ENCODE measurements at places on chromosomes 6 and 20.
A peak's percentile ranks its signal among the peaks of the same experiment; 100 is the strongest.

- no peak for DNase-seq
Measured at GRCh38 chr6:167856999-167857660, 30.4 kb downstream of the AFDN start.

- no peak for DNase-seq
Measured at GRCh38 chr6:158086054-158086503, 82.0 kb downstream of the SERAC1 start.

DNA sequence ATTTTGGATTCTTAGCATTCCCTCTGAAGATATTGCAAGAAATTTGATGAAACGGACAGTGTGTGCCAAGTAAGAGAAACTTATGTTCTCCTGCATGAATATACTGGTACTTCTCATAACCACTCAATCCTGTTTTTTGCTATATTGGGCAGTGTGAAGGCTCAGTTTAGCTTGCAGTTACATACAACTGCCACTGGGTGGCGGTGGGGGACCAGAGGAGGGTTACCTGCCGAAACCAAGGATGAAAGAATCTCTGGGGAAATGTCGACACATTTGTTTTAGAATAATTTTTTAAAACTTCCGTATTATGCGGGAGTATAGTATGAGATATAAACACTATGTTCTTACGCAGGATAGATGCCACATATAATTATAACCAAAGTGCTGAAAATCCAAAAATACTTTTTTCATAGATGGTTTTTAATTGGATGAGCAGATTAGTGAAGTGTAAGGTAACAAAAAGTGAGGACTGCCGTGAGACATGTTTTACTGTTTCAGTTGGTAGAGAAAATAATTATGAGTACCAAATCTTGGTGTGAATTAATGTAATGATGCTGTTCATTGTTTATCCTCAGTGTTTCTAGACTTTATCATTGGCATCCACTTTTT lies 9.7 kb downstream of the TRMT11 start:
- peak; percentile 59 for DNase-seq

DNA sequence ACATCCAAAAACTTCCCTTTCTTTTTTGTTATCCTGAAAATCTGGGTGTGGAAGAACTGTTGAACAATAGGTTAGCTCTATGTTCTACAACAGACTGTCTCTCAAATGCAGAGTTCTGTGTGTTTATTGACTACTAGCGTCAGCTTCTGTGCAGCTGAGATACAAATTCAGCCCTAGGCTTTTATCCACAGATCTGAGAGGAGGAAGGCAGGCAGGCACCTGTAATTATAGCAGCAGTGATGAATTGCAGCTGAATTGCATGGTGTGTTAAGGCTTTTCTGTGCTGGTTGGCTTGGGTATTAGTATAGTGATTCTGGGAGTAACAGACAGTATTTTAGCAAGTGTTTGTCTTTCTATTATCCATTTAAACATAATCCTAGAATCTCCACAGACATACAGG lies 24.4 kb downstream of the GRIK2 start:
- DNase-seq: no peak

- no peak for DNase-seq
Measured at GRCh38 chr20:58260006-58260405, 31.6 kb upstream of the ANKRD60 start.

DNA sequence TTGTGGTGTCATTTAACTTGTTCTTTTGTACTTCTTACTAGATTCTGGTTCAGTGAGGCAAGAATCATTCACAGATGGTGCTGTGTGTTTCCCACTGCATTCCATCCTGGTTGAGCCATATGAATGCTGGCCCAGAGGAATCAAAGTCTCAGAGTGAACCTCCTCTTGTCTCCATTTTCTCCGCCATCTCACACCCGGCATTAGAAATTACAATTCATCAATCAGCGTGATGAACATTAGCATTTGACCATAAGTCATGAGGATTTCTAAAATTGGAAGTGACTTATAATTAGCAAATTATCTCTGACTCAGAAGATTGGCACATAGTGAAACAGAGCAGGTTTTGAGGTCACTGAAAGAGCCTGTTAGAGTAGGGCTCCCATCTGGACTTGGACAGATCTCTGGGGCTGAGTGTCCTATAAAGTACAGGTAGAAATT lies 25.2 kb downstream of the TNFAIP3 start:
- DNase-seq: peak; percentile 69

DNA sequence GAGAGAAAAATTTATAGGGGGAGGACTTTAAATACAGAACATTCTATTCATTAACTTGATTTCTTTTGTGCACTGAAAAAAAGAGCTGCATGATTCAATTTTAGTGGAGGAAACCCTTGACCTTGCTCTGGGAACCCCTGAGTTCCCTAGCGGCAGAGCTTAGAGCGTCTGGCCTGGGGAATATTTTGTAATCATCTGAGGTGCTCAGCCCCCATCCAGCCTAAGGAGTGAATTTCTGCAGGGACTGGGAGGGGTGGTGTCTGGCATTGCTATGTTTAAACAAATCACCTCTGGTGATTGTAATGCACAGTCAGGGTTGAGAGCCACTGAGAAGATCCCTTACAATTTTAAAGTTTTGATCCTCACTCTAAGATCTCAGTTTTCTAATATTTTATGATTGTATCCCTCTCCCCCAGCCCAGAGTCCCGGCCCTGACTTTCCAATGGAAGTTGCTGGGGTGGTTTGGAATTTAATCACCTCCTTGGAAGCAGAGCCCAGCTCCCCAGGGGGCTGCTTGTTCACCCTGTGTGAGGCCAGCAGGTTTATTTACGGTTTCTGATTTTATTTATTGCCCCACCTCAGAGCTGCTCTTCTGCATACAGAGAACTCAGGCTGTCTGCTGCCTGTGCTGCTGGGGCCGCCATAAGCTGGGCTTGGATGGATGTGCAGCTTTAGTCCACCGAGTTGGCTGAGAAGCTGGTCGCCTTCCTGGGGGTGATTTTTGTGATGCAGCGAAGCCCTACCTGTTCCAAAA lies 263.1 kb downstream of the LRFN2 start:
- DNase-seq: no peak

DNA sequence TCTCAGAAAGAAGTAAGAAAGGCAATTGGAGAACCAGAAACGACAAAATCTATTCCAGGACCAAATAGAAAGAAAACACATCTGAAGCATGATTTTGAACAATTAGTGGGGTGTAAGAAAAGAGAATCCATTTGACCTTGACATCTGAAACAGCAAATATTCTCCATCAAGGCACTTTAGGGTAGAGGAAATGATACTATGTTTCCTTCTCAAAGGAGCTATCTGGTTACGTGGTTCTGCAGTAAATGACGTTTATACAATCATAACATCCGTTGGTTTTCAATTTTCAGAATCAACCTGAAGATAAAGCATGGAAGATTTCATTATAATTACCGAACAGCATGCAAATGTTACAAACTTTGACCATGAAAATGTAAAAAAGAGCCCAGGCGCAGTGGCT lies 8.2 kb upstream of the SIGLEC1 start:
- no peak for DNase-seq

DNA sequence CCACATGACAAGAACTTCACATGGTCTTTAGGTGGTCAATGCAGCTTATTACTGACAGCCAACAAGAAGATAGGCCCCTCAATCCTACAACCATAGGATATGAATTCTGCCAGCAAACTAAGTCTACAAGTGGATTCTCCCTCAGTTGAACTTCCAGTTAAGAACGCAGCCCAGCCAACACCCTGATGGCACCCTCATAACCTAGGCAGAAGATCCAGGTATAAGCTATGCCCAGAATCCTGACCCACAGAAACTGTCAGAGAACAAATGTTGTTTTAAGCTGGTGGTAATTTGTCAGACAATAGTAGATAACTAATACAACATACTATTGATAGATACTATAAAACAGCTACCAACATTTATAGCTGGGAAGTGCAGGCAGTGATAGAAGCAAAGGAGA lies 38.8 kb downstream of the ATG5 start:
- DNase-seq: no peak

DNA sequence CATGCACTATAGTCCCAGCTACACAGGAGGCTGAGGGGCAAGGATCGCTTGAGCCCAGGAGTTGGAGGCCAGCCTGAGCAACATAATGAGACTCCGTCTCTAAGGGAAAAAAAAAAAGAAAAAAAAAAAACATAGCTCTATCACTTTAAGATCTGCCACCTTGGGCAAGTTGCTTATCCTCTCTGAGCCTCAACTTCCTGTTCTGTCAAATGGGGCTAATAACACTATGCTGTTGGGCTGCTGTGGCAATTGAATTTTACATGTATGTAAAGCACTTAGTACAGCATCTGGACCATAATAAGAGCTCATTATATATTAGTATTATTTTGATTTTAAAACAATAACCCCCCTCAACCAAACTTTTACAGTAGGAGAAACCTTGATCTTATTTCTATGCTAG lies 141.5 kb downstream of the ATXN1 start:
- no peak for DNase-seq

DNA sequence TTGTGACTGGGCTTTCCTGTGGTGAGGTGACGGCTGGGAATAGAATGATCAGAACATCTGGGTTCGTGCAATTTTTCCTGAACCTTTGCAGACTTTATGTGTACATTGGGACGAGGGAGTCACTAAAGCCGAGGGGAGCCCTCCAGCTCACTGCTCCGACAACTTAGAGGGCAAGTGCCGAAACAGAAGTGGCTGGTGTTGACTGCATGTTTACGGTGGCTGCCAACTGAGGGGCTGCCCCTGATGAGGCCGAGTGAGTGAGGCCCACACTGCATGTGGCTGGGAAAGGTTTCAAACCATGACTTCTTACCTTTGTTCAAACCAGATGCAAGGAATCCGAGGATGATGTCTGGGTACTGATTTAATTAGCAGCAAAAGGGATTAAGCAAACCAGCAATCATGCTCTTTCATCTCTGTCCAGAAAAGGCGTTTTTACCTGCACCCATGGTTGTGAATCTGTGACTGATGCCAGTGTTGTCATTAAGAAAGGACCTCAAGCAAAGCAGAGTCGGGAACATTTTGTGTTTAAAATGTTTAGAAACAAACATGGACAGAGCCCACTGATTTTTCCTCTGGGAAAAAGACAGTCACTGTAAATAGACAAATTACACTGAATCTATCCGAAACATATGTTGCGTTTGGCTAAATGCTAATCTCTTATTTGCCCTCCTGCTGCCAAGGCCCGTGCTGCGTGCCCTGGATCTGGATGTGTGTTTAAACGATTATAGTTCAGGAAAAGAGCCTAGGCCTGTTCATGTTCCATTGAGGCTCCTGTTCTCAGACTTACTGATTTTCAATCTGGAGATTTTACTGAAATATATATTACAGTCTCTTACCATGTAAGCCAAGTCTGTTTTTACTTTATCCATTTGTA lies 105.1 kb downstream of the UST start:
- DNase-seq: no peak

DNA sequence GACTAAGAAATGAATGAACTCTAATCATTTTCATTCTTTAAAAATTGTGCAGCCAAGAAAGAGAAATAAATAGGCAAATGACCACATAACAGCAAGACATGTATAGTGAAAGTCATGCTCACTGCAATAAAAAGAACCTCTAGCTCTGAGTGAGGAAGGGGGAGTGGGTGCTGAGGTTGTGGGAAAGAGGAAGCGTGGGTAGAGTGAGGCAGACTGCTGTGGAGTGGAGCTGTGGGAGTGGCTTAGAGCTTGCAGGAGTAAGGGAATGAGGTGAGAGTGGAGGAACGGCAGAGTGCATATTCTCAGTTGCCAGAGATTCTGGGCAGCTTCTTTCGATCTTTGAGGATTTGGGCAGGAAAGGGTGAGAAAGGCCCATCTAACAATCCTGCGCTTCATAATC lies 10.4 kb downstream of the DEFB129 start:
- no peak for DNase-seq

- no peak for DNase-seq
Measured at GRCh38 chr20:19880256-19881079, 122.4 kb downstream of the RIN2 start.

- DNase-seq: no peak
Measured at GRCh38 chr6:85464722-85465150, 14.9 kb downstream of the NT5E start.

DNA sequence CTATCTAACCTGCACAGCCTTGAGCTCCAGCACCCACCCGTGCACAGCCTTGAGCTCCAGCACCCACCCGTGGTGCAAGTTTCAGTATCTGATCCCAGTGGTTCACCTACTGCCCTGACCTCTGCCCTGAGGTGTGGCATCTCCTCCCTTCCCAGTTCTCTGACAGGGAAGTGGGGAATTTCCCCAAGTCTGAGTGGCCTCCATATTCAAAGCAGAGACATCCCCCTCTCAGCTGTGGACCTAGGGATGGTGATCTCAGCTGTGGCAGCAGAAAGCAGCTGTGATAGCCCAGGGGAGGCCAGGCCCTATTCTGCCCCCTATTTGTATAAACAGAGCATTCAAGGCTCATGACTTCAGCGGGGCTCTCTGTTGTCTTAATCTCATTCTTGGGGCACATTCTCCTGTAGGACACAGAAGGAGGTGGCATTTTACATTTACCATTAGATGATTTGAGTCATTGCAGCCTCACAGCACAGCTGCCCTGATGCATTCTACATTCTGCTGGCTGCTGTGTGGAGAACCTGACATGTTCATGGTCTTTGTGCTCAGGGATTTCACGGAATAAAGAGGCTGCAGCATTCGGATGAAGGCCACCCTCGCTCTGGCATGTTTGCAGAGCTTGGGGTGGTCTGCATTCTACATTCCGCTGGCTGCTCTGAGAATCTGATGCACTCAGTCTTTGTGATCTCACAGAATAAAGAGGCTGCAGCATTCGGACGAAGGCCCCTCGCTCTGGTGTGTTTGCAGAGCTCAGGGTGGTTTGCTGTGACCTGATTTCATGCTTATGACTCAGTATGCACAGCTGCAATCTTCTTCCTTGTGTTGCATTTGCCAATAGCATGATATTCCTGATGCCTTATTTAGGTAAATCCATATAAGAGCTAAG lies 16.9 kb downstream of the GPR31 start:
- DNase-seq: no peak

GRCh38 chr6:98382246-98382645 lies 452.1 kb upstream of the POU3F2 start:
- no peak for DNase-seq

- DNase-seq: no peak
Measured at GRCh38 chr6:89950446-89950845, 56.2 kb downstream of the GJA10 start.

GRCh38 chr6:136969433-136969832 lies 47.3 kb downstream of the SLC35D3 start:
- no peak for DNase-seq

GRCh38 chr6:111872401-111873177 lies 663 bp downstream of the FYN start:
- no peak for DNase-seq

- no peak for DNase-seq
Measured at GRCh38 chr6:113610377-113610988, 246.7 kb upstream of the MARCKS start.

DNA sequence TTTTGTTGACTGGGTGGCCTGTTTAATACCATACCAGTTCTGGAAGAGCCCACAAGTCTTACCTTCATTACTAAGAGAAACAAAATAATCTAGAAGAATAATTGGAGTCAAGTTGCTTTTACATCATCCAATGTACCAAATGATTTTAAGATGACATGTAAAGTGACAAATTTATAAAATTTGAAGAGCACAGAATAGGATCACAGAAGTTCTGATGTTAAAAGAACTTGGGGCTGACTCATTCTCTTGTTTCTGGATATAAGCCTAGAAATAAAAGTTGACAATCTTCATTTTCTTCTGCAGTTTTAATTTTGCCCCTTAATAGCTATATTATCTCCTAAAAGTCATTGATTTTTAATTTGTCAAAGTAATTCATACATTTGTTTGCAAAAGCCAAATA lies 317.5 kb upstream of the MARCKS start:
- no peak for DNase-seq
